ENCODE measurements at places on chromosomes 6 and 20.

DNA sequence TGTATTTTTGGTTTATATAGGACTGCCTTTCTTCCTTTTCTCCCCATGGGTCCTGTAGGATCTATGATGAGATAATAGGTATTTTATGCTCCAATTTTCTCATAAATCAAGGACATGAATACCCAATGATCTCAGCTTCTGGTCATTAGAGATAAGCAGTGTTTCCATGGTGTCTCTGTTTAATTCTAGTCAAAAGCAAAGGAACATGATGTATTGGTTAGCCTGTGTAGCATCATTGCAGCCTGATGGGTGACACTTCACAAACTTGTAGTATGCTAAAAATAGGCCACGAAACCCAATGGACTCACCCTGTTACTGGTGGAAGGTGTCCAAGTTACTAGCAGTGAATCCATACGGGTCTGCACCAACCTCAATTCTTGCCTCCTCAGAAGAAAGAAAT lies 116.2 kb upstream of the SNX9 start:
- no peak for DNase-seq

- DNase-seq: no peak
Observed at GRCh38 chr6:28634761-28635546, 109.3 kb downstream of the GPX5 start.

- DNase-seq: no peak
Observed at GRCh38 chr6:9914951-9915350, 499.9 kb downstream of the TFAP2A start.

DNA sequence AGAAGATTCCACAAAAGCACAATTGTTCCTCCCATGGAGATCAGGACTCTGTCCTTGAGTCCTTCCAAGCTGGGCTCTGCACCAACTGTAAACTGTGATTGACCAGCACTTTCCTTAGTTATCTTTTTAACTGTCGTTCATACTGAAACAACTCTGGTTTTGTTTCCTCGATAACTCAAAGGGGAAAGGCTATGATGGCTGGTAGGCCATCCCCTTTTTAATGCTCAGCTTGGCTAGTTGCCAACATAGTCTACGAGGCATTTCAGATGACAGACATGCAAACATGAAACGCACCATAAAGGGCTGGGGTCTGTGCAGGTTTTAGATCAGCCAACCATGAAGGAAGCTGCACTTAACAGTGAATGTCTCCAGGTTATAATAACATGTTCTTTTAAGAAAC lies 497.1 kb upstream of the ARID1B start:
- DNase-seq: no peak

DNA sequence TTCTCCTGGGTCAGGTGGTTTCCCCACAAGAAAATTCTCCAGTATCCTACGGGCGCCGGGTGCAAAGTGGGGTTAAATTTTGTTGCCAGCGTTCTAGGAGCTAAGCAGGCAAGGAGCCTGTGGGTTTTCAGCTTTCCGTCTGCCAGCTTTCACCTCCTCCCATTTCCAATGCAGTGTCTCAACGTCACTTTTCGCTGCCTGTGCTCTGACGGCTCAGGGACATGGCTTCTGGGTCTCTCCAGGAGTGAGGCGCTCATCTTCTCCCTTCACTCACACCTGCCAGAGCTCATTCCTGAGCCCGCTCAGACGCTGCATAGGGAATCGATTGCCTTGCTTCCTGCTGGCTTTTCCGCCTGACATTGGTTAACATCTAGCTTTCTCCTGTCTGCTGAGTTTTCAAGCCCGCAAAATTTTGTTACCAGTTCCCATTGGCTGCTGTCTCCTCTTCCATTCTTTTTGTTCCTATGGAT lies 7.3 kb upstream of the NAA20 start:
- DNase-seq: no peak

- no peak for DNase-seq
Observed at GRCh38 chr6:78942446-78942845, 75.1 kb downstream of the IRAK1BP1 start.

- no peak for DNase-seq
Observed at GRCh38 chr6:85417336-85417735, 32.5 kb upstream of the NT5E start.

DNA sequence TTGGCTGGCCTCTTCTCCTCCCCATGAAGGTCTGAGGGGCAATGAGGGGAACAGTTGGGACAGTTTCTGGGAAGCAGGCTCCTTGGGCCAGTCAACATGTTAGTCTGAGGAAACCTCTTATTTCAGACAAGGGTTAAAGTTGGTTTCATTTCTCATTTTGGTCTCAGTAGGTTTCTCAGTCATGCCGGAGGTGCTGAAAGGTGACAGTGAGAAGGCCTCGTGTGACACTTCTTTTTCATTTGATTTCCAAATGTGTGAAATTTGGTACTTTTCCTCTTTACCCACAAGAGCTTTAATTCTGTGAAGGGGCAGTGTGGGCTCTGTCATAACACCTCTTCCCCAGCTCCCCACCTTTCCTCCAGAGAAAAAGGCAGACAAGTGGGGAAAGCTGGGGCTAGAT lies 7.5 kb upstream of the GLP1R start:
- no peak for DNase-seq

Data from stimulated activated CD8-positive, alpha-beta memory T cell treated with anti-CD3 and anti-CD28 coated beads, Interleukin-7, amount 100 ng/mL, for 1 hour (primary cell).